Esophagus muscularis mucosa (tissue), 4 donors: ENCODE measurements at places on chromosomes 11 and 22.

DNA sequence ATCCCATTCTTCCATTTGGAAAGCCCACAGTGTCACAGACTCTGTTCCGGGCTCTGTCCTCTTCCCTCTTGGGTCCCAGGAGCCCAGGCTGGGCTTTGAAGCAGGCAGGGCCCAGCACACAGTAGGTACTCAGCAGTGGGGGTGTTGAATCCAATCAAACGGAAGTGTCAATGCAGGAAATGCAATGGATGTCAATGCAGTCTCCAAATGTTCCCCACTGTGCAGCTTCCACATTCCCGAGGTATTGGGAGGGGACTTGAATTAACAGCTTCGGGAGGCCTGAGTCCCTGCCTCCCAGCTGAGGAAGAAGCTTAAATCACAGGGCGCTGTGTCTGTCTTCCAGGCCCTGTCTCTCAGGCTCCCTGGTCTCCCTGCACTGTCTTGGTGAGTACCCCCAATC lies 21.8 kb upstream of the SMIM35 start:
- H3K36me3 ChIP-seq = no peaks in the 10 kb centered on the region
- no peaks in the 10 kb centered on the region for H3K27me3 ChIP-seq
- no peak for DNase-seq
- H3K4me3 ChIP-seq = no peak overlapping the region
- no peak overlapping the region for H3K27ac ChIP-seq

DNA sequence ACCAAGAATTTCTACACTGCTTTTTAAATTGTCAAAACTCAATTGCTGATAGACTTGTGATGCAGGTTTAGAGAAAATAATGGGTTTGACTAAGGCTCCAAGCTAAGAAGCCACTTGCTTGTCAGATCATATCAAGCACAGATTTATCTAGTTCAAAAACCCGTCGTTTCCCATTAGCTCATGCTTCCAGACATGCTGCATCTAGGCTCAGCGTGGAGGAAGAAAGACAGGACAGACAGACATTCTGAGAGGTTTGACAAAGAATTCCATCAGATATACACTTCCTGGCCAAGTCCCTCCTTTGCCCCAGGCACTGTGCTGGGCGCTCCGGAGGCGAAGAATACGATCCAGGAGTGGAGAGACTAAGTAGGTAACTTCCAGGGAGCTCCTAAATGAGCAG lies 76.8 kb downstream of the KCNC1 start:
- no peak overlapping the region for H3K4me3 ChIP-seq
- no peak overlapping the region for H3K27ac ChIP-seq
- H3K36me3 ChIP-seq = no peaks in the 10 kb centered on the region
- no peaks in the 10 kb centered on the region for H3K27me3 ChIP-seq
- peaks cover 52% of the 10 kb centered on the region for H3K4me1 ChIP-seq
- DNase-seq = no peak

DNA sequence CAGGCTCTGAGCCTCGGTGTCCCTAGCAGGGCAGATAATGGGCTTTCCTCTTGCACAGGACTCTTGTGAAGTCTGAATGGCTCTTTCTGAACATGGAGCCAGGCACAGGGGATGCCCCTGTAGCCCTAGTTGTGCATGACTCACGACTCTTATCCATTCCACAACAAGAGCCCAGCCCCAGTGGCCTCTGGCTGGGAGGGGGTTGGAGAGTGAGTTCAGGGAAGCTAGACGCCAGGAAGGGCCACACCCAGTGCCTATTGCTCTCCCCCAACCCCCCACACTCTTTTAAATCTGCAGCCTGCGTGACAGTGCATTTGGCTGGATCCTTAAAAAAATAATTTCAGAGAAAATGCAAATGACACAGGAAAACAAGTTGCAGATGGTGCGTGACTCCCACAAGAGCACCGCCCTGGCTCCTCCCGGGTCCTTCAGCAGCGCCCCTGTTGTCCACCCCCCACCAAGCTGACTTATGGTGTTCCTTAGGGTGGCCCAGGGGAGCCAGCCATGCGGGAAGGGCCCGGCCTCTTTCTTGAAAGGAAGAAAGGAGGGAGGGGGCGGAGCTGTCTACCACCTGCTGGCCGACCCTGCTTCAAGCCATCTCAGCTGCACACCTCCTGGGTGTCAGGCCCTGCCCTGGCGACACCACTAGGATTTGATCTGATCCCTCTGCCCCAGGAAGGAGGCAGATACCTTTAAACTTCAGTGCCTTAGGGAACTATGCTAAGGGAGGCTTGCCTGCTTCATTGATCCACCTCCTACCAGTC lies 74.7 kb downstream of the MN1 start:
- peak overlapping the region; percentile 43 for H3K27ac ChIP-seq
- DNase-seq = no peak
- H3K36me3 ChIP-seq = no peaks in the 10 kb centered on the region

- no peak overlapping the region for H3K4me3 ChIP-seq
- no peaks in the 10 kb centered on the region for H3K36me3 ChIP-seq
- H3K27me3 ChIP-seq = no peaks in the 10 kb centered on the region
- H3K4me1 ChIP-seq = no peaks in the 10 kb centered on the region
Measured at GRCh38 chr11:37298173-37298572, 700.1 kb upstream of the RAG2 start.

- no peak overlapping the region for H3K4me3 ChIP-seq
- DNase-seq = peak; percentile 47
- peaks cover 5% of the 10 kb centered on the region for H3K36me3 ChIP-seq
- H3K27me3 ChIP-seq = no peaks in the 10 kb centered on the region
Measured at GRCh38 chr11:2667940-2668339, 31.9 kb downstream of the KCNQ1OT1 start.
